Left cardiac atrium (tissue), 4 donors: ENCODE measurements at places on chromosomes 3 and 15. TPM values are rescaled to one million over a fixed set of nuclear protein-coding genes. Genes with fewer than 3 reads are reported as not detected.

The CCR4 gene
- total RNA-seq, result 0.16 TPM

The SH3GL3 gene
- total RNA-seq, result 0.63 TPM

The NUP210 gene
- total RNA-seq, result 4.7 TPM

The CRELD1 gene
- total RNA-seq, result 47.4 TPM

The PAK6 gene
- total RNA-seq, result 10.1 TPM

The GOLGA8O gene
- total RNA-seq, result 1.7 TPM

The FAM81A gene
- 3.7 TPM for total RNA-seq

The COL6A5 gene
- not detected for total RNA-seq

The C3orf80 gene
- 0.81 TPM for total RNA-seq

The SEMA3G gene
- total RNA-seq, result 19.9 TPM

The GOLGA8G gene
- not detected for total RNA-seq

The SKOR1 gene
- total RNA-seq, result 0.09 TPM

The CHST13 gene
- 0.74 TPM for total RNA-seq

The CDHR4 gene
- 0.24 TPM for total RNA-seq

The MYH15 gene
- 0.42 TPM for total RNA-seq

The TLR9 gene
- not detected for total RNA-seq
